NCI-H446 (cell line): ENCODE measurements at places on chromosomes 16 and 17.

GRCh38 chr17:82249896-82250581 lies 21.2 kb downstream of the SLC16A3 start:
- no peak for DNase-seq

DNA sequence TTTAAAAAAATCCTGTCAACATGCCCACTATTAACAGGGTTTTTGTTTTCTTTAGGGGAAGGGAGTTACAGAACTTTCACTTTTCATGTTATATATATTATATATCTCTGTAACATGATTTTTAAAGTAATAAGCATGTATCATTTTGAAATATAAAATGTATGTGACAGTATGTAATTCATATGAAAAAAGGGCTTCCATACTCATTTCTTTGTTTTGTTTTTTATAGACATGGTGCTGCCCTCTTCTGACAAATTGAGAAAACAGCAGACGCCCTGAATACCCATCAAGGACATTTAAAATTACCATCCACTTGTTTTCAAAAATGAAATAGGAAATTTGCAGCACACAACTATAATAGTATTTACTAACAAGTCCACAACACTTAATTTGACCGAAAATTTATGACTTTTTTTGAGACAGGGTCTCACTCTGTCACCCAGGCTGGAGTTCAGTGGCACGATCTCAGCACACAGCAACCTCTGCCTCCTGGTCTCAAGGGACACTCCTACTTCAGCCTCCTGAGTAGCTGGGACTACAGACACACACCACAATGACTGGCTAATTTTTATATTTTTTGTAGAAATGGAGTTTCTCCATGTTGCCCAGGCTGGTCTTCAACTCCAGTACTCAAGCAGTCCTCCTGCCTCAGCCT lies 30.4 kb downstream of the CFDP1 start:
- no peak for DNase-seq

DNA sequence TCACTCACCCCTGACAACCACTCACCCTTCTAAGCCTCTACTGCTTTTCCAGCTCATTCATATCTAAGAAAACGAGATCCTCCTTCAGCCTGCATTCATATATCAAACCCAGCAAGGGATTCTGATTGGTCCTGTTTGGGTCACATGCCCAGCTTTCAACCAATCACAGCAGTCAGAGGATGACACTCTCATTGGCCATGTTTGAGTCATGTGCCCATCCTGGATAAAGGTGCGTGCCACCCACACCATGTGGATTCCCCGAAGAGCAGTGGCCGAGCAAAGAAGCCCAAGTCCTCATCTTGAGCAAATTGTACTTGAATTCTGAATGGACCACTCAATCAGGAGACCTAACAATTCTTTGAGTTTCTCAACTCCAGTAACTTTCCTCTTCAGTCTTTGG lies 45.0 kb downstream of the SCNN1G start:
- no peak for DNase-seq

DNA sequence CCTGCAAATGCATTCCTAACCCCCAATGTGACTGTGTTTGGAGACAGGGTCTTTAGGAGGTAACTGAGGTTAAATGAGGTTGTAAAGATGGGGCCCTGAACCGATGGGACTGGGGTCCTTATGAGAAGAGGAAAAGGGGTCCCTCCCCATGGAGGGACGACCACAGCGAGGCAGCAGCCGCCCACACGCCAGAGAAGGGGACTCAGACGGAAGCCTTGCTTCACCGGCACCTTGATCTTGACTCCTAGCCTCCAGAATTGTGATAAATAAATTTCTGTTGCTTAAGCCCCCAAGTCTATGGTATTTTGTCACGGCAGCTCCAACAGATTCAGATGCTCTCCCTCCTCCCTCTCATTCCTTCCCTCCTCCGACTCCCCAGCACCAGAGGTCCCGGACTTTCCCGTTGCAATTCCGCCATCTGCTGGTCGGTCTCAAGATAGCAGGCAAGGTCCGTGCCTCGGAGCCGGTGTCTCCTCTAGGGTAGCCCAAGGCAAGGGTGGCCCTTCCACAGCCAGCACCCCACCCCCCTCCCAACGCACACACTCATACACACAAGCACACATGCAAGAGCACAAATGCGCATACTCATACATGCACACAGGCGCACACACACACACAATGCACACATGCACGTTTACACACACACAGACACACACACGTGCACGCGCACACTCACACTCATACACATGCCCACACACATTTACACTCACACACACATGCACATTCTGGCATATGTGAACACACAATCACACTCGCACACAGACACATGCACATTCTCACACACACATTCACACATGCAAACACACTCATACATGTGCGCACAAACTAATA lies 23.1 kb upstream of the C16orf78 start:
- DNase-seq = no peak

DNA sequence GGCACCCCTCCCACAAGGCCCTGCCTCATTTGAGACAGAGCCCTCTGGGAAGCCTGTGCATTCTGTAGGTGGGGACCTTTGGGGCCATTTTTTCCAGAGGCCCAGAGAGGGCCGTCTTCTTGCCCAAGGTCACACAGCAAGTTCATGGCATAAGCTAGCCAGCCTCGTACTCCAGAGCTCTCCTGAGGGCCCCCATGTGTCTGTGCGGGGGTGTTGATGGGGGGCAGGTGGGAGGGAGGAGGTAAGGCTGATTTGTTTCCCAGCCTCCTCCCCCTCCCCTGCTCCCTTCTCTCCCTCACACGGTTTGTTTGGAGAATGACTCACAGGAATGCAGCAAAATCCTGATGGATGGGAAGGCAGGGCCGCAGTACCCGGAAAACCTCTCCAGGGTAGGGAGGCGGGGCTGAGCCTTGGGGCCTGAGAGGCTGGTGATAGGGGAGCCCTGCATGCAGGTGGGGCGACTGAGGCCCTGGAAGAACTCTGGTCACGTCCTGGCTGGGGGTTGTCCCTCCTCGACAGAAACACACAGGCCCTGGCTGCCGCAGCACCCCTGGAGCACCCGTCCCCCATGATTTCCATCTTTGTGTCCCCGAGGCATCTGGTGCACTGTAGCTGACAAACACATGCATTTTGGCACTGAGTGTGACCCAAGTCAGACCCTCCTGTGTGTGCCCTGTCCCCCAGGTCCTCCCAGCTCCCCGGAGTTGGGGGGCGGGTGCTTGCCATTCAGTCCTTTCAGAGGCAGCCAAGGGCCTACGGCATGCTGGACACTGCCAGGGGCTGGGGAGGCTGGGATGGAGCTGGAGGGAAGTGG lies 29.7 kb downstream of the RAI1 start:
- no peak for DNase-seq

DNA sequence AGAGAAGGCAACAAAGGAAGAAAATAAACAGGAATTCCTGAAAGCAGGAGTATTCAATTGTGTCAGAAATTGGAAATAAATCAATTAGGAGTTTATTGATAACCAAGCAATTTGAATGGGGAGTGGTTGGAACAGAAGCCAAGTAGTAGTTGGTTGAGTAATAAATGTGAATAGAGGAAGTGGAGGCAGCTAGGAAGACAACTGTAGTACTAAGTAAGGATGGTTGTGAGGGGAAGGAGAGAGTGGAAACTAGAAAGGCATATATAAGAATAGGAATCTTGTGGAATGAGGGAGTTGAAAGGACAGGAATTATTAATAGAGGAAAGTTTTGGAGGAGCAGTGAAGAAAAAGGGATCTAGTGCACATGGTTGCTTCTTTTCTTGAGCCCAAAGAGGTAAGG lies 34.4 kb downstream of the NFAT5 start:
- no peak for DNase-seq
